ENCODE measurements at places on chromosomes 16 and 17. TPM values are rescaled to one million over a fixed set of nuclear protein-coding genes. Genes with fewer than 3 reads are reported as not detected.

The USH1G gene
- total RNA-seq, result not detected

The SLFN14 gene
- not detected for total RNA-seq

DNA sequence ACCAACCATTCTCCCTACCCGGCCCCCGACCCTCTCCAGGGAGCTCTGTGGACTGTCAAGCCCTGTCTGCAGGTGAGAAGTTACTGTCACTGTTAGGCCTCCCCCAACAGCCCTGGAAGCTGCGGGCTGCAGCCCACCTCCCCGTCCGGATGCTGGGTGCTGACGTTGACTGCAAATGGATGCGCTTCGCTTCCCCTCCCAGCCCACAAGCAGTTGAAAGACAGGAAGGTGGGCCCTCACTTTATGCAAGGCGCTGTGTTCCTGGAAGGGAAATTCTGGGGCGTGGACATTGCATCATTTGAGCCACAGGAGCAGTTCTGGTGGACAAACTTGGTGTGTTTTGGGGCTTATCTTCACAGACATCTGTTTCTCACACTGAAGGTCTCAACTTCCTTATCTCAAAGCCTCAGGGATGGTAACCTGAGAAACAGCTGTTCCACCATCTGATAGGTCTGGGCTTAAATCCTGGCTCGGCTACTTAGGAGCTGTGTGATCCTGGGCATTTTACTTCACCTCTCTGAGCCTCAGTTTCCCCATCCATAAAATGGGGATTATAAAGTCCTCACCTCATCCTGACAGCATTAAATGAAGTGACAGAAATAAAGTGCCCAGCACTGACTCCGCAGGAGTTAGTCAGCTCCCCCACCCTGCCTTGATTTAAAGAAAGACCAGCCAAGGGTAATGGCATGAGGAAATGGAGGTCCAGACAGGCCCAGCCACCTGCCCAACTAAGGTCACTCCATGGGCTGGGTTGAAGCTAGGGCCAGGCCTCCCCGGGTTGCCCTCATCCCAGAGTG is 4.6 kb upstream of the DRC7 start:
- DNase-seq, result peak; percentile 14

GRCh38 chr16:3797473-3797872 is 80.1 kb upstream of the TRAP1 start:
- no peak for DNase-seq

DNA sequence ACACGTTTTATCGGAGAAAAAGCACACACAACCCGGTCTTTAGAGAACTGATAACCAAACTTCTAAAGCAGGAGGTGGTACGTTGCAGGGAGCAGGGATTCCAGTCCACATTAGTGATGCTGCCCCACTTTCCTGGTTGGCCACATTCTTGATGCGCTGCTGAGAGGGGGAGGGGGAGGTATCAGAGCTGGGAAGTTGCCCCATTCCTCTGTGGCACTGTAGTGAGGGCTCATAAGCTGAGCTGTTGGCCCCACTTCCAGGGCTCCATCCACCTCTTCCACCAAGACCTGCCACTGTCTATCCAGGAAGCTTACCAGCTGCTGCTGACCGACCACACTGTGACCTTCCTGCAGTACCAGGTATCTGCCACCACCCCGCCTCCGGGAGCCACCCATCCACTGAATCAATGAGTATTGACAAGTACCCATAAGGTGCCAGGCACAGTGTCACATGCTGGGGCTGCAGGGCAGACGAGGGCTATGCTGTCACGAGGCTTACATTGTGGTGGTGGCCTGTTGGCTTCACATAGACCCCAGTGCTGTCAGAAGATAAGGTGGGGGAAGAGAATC is 1.1 kb downstream of the TSEN54 start:
- no peak for DNase-seq

All from endothelial cell of umbilical vein (primary cell).